ENCODE measurements at places on chromosomes 7 and 10.

- no peak for DNase-seq
These were observed 8.9 kb downstream of the GFRA1 start for GRCh38 chr10:116263870-116264655.

DNA sequence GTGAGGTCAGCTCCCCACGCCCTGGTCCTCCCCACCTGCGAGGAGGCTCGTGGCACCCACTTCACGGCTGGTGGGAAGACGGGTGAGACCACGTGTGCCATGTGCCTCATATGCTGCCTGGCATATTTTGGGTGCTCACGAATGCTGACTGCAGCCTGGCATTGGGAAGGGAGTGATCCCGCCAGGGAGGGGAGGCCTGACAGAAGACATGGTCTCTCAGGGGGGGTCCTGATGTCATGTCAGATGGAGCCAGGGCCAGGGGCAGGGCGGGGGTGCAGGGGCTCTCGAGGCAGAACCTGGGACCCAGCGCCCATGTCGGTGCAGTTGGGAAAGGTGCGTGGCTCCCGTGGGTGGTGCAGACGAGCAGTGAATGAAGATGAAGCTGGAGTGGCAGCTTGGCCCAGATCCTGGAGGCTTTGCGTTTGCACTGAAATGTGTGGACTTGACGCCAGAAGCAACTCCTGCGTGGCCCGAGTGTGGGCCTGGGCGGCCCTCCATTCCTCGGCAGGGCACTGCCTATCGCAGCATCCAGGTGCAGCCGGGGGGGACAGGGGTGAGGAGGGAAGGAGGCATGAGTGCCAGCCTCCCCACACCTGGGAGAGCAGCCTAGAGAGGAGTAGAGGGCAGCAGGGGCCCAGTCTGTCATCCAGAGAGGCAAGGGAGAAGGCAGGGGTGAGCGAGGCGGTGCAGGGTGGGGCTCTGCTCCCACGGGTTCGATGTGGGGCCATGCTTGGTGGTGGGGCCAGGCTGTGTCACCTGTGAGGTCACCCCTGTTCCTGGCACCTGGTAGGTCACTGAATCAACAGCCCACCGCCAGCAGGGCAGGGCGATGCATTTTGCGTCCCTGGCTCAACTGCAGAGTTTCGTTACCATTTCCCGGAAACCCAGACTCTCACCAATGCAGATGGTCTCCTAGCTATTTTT is 385.6 kb downstream of the DNAJB6 start:
- no peak for DNase-seq

DNA sequence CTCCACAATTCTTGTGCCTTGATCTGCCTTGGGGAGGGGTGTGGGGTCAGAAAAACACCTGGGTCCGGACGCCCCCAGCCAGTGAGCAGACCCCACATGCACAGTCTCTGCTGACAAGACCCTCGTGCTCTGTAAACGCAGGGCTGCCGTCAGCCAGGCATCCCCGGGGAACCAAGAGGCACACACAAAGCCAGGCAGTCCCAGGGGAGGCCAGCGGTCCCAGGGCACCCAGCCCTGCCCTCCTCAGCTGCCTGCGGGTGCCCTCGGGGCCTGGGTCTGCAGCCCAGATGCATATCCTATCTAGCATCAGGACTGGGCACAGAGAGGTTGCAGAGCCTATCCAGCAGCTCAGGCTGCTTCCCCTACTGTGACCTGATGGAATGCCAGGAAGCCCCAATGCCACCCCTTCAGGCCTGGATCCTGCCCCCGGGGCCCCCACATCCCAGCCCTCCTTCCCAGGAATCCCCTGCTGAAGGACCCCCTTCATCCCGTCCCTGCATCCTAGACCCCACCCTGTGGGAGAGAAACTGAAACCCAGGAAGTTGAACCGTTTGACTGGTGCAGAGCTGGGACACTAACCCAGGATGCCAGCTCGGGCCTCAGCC is 92.4 kb downstream of the MICALL2 start:
- DNase-seq = no peak

DNA sequence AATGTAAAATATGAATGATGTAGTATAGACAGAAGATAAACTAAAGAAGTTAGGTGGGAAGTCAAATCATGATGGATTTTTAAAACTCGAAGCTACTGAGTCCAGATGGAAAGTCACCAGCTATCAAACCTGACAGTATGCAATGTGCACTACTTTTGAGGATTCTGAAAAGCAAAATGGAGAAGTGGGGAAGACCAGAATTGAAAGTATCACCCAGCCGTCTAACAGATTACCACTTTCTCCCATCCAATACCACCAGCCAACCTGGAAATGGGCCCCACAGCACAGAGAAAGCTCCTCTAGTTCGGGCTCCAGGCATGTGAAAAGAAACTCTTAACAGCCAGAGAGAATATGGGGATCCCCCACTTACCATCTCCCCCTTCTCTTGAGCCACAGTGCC is 67.9 kb upstream of the SRRM3 start:
- DNase-seq = no peak

DNA sequence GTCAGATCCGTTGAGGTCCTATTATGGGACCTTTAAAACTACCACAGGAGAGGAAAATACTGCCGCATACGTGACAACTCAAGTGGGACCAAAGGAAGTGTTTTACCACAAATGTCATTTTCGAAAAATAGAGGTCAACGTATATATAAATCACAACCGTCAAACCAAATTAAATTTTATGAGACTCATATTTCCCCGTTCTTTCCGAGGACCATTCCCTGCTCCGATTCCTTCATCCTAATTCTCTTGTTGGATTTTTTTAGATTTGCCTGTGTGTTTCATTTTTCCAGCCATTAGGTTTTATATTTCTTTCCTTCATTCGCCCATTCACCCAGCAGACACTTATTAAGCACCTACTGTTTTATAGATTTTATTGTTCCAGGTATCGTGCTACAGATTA is 583.9 kb upstream of the FOXK1 start:
- DNase-seq = no peak

DNA sequence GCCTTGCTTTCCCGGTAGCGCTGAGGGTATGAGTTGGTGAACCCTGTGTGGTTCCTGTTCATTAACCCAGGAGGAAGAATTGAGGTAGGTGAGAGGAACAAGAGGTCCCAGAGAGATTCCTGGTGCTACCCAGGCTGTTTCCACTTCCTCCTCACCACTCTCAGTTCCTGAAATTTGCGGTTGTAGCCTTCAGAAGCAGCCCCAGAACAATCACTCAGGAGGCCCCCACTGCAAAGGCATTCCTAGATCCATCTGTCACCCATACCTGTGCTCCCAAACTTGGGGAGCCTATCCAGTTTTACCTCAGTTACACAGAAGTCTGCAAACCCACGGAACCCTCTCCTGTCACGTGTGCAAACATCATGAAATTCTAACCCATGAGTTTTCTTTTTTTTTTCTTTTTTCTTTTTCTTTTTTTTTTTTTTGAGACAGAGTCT is 9.0 kb upstream of the PIP4K2A start:
- no peak for DNase-seq

DNA sequence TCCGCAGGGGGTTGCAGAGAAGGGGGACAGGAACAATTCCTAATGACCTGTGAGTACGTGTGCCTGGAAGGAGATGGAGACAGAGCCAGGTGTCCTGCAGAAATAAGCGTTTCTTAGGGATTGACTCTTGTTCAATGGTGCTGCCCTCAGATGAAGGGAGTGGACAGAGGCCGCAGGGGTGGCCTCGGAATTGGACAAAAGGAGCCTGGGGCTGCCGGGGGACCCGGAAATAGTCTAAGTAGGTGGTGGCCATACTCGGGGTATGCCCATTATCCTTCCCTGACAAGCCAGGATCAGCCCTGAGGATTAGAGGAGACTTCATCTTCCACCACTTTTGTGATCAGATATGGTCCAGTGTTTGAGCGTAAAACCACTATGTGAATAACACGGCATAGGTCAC is 39.2 kb downstream of the ELFN1 start:
- DNase-seq = no peak

GRCh38 chr10:58647376-58648112 is 134.9 kb downstream of the BICC1 start:
- DNase-seq = no peak

- no peak for DNase-seq
These were observed 826 bp downstream of the PODXL start for GRCh38 chr7:131555552-131556052.

DNA sequence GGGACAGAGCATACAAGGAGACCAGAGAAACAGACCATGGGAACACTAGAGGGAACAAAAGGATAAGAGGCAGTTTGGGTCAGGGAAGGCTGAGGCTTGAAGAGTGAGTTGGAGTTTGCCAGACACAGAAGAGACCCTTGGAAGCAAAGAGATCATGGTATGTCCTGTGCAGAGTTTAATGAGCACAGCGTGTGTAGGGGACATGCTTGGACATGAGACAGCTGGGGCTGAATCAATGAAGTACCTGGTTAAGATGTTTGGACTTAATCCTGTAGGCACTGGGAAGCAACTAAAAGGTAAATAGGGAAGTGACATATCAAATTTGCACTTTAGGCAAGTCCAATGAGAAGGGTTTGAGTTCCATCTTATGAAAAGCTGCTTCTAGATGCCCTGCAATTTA is 79.6 kb downstream of the KIAA1217 start:
- DNase-seq = no peak

DNA sequence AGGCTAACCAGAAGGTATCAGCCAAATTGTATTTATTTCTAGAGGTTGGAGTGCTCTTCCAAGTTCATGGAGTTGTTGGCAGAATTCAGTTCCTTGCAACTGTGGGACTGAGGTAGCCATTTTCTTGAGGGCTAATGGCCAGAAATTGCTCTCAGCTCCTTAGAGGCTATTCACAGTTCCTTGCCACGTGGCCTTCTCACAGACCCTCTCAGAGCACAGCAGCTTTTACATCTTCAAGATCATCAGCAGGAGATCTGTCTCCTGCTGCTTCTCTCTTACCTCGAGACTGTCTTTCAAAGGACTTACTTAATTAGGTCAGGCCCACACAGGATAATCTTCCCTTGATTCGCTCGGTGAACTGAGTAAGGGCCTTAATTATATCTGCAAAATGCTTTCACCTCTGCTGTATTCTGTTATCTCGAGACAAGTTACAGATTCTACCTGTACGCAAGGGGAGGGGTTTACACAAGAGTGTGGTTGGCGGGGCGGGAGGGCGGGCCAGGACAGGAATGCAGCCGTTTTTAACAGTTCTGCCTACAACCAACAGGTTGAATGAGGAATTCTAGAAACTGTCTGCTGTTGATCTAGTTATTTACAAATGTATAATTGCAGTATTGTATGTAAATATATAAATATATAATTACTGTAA is 15.0 kb downstream of the MIOS start:
- DNase-seq = no peak

GRCh38 chr10:108615576-108616320 is 1307.6 kb downstream of the XPNPEP1 start:
- no peak for DNase-seq

DNA sequence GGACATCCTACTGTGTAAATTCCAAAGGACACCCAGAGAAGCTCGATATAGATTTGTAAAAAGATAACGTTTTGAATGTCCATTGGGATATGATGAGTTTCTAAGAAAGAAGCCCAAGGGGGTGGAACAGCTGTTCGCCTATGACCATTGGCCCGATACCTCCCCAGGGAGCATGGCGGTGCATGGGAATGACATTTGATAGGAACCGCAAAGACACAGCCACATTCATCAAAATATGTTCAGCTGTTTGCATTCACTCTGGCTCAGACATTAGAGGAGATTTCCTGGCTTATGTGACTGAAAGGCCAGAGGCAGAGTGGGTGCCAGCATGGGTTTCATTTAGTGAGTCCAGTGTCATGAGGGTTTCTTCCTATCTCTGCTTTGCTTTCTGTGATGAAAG is 56.0 kb upstream of the BAIAP2L1 start:
- no peak for DNase-seq

DNA sequence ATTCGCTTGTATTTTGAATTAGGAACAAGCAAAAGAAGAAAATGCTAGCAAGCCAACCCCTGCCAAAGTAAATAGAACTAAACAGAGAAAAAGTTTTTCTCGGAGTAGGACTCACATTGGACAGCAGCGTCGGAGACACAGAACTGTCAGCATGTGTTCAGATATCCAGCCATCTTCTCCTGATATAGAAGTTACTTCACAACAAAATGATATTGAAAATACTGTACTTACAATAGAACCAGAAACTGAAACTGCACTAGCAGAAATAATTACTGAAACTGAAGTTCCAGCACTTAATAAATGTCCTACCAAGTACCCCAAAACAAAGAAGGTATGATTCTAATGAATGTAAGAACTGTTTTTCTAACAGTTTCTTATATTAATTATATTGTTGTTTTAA is 87.9 kb downstream of the KMT2E start:
- DNase-seq = no peak

DNA sequence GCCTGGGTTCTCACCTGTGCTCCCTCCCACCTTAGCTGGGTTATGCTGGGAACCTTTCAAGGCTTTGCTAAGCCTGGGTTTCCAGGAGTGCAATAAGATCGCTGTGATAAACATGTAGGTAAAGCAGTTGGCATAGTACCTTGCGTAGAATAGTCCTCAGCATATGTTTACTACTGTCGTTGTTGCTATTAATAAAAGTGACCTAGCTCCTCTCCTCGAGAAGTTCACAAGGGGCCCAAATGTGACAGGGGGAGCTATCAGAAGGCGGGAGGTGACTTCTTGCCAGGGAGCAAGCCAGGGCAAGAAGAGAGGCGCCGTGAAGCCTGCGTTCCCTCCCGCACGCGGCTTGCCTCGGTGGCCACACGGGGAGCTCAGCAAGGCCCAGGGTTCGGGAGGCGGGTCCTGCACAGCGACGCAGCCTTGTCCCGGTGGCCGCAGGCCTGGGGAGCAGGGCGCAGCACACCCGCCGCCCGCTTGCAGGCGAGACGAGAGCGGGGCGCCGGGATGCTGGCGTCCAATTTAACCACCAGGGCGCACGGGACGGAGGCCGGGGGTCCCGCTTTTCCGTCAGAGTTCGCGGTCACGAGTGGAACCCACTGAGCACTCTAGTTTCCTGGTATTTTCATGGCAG is 106.2 kb downstream of the SNX10 start:
- no peak for DNase-seq

- no peak for DNase-seq
These were observed 661.2 kb upstream of the GALNT17 start for GRCh38 chr7:70470746-70471145.

DNA sequence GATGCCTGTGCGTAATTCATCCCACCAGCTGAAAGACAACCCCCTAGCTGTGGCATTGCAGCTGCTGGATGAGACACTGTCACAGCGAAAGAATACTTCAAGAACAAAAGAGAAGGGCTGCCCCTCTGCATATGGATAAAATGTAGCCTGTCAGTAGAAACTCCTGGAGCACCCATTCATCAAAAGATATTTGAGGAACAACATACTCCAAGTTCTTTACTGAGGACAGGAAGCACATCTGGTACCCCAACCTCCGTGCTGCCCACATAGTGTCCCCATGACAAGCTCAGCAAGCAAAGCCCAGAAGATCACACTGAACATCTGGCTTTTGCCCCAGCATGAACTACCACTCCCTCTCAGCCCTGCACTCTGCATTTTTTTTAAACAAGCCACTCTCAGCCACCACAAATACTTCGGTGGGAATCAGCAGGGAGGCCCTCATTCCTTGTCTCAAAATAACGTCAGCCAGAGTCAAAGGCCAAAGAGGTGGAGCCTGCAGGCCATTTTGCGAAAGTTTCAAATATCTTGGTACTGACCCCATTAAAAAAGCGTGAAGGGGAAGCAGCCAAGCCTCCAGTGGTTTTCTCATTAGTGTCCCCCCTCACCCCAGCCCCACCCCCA is 1.7 kb downstream of the CREB3L2 start:
- no peak for DNase-seq

- no peak for DNase-seq
These were observed 11.9 kb upstream of the LRRC27 start for GRCh38 chr10:132319853-132320653.

Data from stimulated activated CD8-positive, alpha-beta memory T cell treated with anti-CD3 and anti-CD28 coated beads, Interleukin-12 subunit alpha, Interleukin-12 subunit beta, amount 100 ng/mL, for 1 hour (primary cell).